OCI-LY7 (cell line): ENCODE measurements at places on chromosomes 2 and 18.

GRCh38 chr2:162243715-162244114 is 470 bp upstream of the FAP start:
- DNase-seq = no peak

GRCh38 chr2:200507179-200507578 is 2.7 kb downstream of the KCTD18 start:
- no peak for DNase-seq

DNA sequence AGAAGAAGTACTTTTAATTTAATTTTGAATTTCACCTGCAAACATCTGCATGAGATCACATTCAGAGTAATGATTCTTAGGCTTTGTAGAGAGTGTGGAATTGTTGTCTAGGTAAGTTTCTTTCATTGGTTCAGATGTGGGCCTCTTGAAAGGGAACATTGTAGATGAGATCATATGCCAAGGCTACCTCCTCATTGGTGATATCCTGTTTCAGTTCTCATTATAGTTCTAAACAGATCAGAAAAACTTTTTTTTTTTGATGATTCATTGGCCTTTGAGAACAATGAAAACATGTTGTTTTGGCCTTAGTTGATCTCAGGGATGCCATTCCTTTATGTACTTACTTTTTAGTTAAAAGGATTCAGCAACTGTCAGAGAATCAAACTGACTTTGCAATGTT is 44.5 kb downstream of the EML6 start:
- DNase-seq = peak; percentile 69

DNA sequence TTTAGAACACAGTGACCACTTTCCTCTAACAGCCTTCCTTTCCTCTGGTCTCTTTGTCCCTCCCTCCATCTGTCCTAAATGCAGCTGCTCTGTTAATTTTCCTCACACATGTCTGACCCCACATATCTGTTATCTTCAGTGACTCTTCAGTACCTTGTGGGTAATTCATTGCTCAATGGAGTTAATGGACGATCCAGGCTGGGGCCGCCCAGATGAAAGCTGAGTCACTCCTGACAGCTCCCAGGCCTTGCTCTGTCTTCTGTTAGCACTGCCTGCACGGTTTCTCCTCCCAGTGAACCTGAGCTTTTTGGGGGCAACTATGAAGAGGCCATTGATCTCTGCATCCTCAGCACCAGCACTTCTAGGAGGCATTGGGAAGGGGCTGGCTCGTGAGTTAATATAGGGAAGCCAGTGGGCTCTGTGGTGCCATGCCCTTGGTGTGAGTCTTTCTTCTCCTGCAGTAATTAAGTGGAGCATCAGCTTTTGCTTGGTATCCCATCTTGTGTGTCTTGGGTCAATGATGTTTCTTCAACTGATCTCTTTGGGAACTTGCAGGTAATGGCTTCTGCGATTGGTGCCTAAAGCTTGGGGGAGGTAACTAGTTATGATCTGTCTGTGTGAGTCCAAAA is 67.3 kb downstream of the SNORC start:
- no peak for DNase-seq

GRCh38 chr2:239285932-239286230 is 114.9 kb downstream of the HDAC4 start:
- DNase-seq = no peak

DNA sequence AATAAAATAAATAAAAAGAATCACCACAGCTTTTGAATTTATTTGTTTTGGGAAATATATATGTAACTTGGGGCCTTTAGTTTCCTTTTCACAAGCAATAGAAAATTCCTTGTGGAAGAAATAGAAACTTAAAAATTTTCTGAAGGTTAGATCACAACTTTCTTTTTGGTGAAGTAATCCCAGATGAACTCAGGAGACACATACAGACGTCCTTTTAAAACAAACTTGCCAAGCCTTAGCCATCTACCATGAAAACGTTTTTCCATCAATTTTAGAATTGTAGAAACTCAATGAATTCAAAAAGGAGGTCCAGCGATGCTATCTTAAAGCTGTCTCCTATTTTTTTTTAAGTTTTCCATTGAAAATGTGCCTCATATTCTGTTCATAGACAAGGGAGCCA is 225.6 kb downstream of the ASXL3 start:
- no peak for DNase-seq
